ENCODE measurements at places on chromosomes 4 and X.

DNA sequence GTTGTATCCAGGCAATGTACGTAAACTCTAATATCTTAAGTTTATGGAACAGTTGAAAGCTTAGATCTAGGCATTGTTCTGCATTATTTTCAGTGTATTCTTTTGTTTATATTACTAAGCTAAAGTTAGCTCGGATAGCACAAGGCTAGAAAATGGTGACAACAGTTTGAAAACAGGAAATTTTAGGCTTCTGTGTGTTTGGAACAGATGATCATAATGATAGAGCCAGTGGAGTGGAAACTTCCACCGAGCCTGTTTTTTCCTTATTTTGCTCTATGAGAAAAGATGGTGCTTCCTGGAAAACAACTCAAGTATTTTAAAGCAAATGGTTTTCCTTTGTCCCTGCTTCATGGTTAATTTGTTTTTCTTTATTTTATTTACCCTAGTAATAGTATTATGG, 70.8 kb downstream of the GAB1 start:
- no peak for DNase-seq

DNA sequence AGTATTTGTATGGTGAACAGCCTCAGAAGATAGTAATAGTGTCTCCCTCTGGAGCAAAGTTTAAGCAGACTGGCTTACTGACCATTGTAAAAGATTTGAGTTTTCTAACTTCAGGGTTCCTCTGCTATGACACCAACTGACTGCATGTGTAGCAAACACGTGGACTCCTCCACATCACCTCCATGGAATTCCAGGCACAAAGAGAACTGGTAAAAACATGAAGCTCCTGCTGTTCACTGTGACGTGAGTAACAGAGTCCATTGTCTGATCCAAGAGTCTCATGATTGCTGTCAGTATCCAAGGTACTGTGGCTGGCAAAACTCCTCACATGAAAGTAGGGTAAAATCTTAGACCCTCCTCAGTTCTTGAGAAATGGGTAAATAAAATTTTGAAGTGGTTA, 107.6 kb upstream of the FAM9B start:
- DNase-seq: no peak

DNA sequence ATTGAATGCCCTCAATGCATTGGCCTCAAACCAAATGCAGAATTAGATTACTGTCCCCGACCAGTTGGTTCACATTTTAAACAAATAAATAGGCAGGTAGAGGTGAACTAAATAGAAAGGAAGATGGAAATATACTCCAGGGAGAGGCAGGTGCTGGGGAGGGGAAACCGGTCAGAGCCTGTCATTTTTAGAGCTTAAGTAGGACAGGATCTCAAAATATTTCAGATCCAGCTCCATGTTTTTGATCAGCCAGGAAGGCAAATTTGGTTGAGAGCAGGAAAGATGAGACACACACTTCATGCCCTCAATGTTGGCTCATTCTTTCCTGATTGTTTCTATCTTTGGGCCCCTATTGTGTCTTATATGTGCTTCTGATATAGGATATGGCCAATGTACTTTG, 206.7 kb downstream of the SHROOM3 start:
- no peak for DNase-seq

- DNase-seq: no peak
Observed at GRCh38 chr4:83370640-83370906, 35.9 kb upstream of the HPSE start.

GRCh38 chrX:26914232-26914631, 548.9 kb downstream of the PPP4R3C start:
- no peak for DNase-seq

- DNase-seq: no peak
Observed at GRCh38 chr4:1237981-1238675, 10.8 kb downstream of the CTBP1 start.

DNA sequence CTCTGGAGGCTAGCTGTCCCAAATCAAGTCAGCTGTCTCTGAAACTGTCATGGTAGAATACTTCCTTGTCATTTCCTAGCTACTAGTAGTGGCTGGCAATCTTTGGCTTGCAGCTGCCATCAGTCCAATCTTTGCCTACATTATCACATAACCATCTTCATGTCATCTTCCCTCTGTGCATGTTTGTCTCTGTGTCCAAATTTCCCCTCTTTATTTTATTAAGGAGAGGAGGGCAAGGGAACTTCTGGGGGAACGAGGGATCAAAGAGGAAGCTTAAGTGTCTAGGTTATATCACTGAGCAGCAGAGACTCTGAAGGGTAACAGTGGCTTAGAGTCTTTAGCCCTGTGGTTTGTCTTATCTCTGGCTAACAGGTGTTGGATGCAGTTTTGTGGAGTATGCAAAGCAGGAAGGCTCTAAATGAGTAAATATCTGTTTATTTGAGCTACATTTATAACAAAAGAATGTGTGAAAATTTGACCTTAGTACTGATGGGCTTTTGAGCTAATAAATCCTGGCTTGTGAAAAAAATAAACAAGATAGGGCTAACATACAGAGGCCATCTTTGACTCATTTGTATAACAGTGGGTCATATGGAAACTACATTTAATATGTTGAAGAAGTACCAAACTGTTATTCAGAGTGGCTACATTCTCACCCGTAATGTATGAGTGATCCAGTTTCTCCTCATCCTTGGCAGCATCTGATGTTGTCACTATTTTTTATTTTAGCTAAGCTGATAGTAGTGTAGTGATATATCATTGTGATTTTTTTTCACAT, 49.4 kb upstream of the ENOX2 start:
- DNase-seq: no peak

DNA sequence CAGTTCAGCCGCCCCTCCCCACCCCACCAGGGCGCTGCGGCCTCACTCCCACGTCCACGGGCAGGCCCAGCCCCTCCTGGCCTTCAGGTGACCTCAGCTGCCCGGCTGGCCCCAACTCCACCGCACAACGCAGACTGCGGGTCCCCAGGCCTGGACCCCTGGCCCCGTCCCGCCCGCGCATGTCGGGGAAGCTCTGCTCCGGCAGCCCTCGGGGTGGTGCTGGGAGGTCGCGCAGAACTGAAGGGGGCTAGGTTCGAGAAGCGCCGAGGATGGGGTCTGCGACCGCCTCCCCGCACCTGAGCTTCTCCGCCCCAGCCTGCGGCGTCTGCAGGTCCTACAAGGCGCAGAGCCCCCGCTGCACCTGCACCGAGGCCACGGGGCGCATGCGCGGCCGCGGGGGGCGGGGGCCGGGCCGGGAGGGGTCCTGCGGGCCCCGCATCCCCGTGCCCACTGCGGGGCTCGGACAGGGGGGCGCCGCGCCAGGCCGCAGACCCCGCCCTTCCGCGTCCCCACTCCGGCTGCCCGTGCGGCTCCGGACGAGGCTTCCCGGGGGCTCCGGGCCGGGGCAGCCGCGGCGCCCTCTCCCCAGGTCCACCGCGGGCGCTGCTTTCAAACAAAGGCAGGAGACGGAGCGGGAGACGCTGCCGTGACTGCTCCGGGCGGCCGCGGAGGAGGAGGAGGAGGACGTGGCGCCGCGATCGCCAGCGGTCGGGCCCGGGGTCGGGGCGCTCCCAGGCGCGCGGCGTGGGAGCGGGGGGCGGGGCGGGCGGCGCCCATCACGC, 672 bp upstream of the NAT8L start:
- no peak for DNase-seq

DNA sequence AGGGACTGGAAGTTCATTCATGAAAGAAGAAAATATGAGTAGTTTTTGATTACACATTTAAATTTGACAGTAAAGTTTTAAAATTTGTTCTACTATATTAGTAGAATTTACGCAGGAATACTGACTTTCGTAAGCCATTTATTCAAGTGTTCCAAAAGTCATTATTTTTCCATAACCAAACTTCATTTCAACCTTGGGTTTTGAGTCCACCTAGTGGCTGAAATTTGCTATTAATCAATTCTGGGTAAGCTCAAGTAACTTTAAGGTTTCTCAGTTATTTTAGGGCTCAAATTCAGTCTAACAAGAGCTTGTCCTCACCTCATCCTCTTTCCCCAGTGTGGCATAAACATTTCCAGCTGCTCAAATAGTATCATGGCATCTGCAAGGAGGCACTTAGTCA, 175.4 kb downstream of the SH3BGRL start:
- DNase-seq: no peak

- DNase-seq: no peak
Observed at GRCh38 chrX:103847174-103847870, 15.3 kb upstream of the RAB9B start.

GRCh38 chrX:1147611-1148515, 64.6 kb downstream of the CRLF2 start:
- DNase-seq: no peak

DNA sequence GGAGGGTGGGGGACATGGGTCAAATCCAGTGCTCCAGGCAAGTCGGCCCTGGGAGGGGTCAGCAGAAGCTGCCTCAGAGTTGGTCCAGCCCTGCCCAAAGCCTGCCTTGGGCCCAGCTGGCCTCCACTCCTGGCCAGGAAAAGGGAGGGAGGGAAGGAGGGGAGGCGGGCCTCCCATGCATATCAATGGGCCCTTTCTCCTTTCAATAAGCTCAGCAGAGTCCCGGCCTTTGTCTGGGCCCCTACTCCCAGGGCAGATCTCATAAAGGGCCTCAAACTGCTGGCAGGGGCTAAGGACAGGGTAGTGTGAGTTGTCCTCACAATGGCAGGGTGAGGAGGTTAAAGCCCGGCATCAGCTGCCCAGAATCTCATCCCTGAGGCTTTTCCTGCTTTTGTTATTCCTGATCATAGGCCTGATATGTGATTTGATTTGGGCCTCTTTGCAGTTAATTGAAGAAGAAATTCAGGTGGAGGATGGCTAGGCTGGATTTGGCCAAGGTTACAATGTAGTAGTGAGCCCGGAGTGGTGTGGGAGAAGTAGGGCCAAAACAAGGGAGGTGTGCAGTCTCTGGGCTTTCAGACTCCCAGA, 121.1 kb upstream of the ATP6AP2 start:
- DNase-seq: no peak

DNA sequence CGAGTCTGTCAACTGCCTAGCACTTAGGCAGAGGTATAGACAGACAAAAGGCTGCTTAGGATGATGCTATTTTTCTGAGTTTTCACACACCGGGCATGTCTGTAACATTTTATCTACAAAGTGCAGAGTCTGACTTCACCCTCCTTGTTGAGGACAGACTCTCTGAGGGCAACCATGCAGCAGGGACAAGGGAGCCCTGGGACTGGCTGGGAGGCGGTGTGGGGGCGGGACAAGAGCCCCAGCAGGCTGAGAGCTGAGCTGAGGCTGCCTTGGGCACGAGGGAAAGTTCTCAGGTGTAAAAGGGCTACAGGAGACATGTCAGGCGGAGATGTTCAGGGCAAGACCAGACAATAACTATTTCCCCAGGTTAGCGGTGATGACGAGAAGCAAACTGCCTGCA, 81.6 kb downstream of the GATB start:
- no peak for DNase-seq

DNA sequence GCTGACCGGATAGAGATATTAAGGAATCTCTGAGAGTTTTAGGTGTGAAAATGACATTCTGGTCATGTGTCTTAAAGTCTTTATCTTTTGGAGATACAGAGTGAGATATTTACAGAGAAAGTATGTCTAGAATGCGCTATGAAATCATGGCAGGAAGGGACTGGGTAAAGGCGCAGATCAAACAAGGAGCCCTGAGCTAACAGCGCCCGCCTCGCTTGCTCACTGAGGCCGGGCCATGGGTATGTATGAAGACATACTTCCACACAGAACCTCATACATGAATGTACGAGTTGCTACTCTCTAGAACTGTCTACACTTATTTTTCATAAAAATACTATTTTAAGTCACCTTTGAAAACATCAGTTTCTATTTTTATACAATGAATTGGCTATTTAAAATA, 20.0 kb downstream of the FAM53A start:
- DNase-seq: no peak

- DNase-seq: no peak
Observed at GRCh38 chr4:7382634-7383014, 52.1 kb downstream of the PSAPL1 start.

DNA sequence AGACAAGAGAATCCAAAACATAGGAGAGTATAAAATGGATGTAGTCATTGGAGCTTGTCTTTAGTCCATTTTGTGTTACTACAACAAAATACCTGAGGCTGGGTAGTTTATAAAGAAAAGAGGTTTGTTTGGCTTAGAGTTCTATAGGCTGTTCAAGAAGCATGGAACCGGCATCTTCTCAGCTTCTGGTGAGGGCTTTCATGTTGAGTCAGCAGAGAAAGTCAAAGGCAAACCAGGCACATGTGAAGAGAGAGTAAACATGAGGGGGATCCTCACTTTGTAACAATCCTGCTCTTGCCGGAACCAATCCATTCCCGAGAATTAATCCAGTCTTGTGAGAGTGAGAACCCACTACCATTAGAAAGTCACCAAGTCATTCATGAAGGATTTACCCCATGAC, 8.1 kb upstream of the HCCS start:
- DNase-seq: no peak

DNA sequence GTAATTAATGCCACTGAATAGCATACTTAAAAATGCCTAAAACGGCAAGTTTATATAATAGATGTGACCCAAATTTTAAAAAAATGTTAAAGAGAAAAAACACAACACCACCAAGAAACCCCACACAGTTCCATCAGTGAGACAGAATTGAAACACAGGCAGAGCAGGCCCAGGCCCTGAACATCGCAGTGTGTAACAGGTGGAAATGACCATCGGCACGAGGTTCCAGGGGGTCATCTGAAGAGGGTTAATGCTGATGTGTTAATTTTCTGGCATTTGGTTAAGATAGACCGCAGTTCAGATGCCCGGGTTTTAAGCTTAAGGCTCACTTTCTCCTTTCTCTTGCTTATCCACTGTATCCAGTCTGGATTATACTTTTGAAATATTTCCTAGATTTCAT, 66.8 kb downstream of the ANAPC4 start:
- DNase-seq: no peak

- DNase-seq: no peak
Observed at GRCh38 chrX:32533848-32534247, 677.5 kb downstream of the DMD start.

- DNase-seq: no peak
Observed at GRCh38 chr4:78722320-78722719, 53.8 kb upstream of the BMP2K start.

DNA sequence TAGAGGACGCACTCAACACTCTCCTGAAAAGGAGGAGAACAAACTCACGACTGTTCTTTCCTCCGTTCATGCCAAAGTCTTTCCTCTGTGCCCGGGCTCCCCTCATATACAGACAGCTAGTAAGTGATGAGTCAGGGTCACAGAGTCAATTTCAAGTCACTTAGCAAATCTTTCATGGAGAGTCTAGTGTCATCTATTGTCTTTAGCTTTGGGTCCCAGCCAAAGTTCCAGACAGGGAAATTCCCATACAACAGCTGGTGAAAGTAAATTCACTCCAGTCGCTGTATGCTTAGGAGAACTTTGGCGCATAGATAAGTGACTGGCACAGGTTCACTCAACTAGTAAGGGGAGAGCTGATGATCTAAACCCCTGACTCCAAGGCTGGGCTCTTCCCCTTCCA, 226.5 kb downstream of the MID1 start:
- no peak for DNase-seq

DNA sequence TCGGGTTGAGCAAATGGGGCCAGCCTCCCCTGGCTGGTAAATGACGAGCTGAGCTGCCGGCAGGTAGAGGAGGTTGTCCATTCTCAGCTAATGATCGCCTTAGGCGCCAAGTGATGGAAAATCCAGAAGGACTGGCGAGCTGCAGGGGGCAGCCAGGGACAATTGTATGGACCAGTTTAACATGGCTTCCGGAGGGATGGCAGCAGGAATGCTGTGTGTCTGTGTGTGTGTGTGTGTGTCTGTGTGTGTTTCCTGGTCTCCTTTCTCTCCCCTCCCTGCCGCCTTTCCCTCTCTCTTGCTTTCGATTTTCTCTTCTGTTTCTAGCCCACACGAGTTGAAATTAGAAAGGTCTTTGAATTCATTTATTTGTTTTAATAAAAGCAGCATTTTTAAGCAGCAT, 45.2 kb upstream of the BCOR start:
- no peak for DNase-seq

- no peak for DNase-seq
Observed at GRCh38 chr4:112916868-112917267, 132.6 kb upstream of the ANK2 start.

Measured in activated CD4-positive, alpha-beta T cell treated with anti-CD3 and anti-CD28 coated beads, Interleukin-2, amount 50 U/mL, for 1 hour (primary cell).